GM12865 (cell line): ENCODE measurements at places on chromosomes 6 and 20.

DNA sequence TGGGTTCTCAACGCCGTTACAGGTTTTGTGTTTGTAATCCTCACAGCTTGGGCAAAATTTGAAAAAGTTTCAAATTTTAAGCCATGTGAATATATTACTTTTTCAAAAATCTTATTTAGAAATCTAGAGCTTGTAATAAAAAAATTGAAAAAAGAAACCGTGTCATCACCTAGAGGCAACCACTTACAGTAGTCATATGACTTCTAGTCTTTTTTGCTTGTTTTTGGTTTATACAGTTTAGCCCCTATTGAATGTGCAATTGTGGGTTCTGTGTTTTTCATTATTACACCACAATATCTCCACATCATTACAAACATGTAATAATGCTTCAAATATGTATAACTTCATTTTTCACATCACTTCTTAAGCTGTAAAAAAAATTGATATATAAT lies 888 bp downstream of the DYNLRB1 start:
- no peak for DNase-seq

- DNase-seq = no peak
Observed at GRCh38 chr20:63417097-63417737, 55.2 kb downstream of the KCNQ2 start.

- no peak for DNase-seq
Observed at GRCh38 chr6:4164117-4164442, 28.7 kb upstream of the ECI2 start.

DNA sequence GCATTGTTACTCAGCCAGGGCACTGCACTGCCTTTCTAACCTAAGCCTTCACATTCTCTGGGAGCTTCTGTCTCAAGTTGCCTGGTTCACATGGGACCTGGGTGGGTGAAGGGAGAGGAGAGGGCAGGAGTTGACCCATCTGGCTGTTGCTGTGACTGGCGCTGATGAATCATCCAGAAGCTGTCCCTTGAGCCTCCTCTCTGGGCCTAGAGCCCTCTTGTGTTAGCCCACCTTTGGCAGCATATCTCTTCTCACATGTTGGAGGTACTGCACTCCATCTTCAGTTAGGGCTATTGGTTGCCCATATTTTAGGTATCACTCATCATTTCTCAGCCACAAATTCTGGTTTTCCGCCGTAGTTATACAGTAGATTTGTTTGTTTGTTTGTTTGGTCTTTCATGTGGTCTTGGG lies 19.8 kb downstream of the XRN2 start:
- no peak for DNase-seq

GRCh38 chr20:42595625-42596024 lies 594.1 kb downstream of the PTPRT start:
- no peak for DNase-seq

DNA sequence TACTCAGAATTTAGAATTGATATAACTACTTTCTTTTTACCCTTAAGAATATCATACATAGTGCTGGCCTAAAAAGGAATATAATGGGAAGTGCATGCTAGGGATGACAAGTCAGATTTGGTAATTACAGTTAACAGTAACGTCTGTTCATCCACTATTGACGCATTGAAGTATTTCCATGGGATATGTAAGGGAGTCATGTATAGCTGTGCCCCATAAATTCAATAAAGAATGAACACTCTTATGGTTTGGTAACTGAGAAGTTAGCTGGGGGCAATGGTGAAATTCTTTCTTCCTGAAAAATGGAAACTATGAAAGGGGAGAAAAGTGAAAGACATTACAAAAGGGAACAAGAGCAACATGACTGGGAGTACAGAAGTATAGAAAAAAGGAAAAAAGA lies 2.6 kb upstream of the COL19A1 start:
- DNase-seq = no peak

DNA sequence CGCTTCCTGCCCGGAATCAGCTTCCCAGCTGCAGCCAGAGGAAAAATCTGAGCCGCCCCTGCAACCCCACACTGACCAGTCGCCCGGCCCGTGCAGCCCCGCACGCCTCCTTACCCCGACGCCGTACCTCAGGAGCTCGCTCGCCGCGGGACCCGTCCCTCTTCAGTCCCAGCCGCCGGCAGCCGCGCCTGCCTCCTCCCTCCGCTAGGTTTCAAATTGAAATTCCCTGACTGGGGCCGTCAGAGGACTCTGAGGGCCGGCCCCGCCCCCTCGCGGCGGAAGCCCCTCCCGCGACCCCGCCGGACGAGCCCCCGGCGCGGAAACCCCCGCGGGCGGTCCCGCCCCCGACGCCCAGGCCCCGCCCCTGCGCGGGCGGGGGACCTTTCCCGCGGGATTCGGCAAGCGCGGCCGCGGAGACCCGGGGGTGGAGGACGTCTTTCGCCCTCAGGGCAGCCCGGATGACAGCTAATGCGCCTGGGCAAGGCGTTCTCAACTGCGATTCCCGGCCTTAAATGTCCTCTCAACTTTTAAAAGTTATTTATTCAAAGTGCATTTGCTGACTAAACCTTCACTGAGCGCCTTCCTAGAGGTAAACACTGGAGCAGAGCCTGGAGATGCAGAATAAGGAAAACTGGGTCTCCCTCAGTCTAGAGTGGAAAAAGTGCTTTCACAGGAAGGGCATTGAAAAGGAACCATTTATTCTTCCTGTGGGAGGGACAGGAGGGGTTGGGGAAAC lies at the start of gene EPB41L2:
Gene EPB41L2, minus strand, starts transcription at position 218 of the 736 bp plus-strand sequence. CDS start 106,760 bp downstream, outside the sequence.
- peak; percentile 91 for DNase-seq

- no peak for DNase-seq
Observed at GRCh38 chr20:10824750-10825500, 151.1 kb upstream of the JAG1 start.

GRCh38 chr6:156957931-156958547 lies 180.9 kb downstream of the ARID1B start:
- peak; percentile 27 for DNase-seq

GRCh38 chr6:24274441-24275083 lies 83.3 kb downstream of the DCDC2 start:
- DNase-seq = no peak

DNA sequence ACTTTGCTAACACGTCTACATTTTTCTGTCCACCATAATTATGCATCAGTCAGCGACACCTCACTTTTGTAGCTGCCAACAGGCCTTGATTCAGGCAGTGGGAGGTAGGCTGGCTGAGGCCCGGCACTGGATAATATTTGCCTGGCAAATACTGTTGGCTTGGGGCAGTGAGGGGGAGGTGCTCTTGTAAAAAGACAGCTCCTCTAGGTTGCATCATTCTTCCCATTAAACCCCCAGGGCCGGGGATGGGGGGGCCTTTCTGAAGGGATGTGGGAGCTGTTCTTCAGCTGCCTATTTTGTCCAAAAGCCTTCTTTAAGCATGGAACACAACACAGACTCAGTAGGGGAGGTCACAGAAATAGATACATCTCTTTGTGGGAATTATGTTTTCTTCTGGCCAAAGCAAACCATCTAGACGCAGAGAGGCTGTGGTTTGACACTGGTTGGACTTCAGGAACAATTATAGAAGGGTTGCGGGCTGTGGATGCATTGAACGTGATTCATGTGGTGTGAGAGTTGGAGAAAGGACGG lies 338.3 kb upstream of the NT5E start:
- no peak for DNase-seq

GRCh38 chr20:42212391-42212790 lies 594.2 kb upstream of the CHD6 start:
- DNase-seq = no peak

DNA sequence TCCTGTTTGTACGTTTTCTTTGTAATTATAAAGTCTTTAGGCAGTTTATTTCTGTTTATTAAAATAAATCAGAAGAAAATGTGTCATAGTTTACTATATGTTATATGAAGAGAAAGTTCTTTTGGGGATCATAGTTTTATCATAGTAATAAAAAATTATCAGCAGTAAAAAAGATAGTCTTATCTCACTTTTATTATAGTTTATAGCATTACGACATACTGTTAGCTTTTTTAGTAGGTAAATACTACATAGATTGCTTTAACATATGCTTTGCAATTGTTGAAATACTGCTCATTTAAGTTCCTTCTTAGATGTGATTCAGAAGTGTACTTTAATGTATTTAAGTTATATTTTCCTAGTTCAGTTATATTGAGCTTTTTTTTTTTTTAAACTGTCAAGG lies 13.9 kb downstream of the QKI start:
- DNase-seq = no peak

DNA sequence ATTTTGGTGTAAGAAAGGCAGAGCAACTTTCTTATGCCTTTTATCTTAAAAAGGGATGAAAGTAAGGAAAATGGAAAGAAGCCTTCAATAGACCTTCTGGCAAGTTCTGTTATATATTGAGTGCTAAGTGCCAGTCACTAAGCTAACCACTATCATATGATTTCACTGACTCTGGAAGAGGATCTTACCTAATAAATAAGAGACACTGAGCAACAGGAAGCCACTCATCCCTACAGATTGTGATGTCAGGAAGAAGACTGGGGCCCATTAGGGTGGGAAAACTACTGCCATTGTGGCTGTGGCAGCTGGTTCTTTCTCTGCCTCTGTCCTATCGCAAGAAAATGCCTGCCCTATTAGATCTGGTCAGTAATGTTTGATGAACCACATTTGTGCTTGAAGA lies 89.6 kb downstream of the AIG1 start:
- DNase-seq = no peak

DNA sequence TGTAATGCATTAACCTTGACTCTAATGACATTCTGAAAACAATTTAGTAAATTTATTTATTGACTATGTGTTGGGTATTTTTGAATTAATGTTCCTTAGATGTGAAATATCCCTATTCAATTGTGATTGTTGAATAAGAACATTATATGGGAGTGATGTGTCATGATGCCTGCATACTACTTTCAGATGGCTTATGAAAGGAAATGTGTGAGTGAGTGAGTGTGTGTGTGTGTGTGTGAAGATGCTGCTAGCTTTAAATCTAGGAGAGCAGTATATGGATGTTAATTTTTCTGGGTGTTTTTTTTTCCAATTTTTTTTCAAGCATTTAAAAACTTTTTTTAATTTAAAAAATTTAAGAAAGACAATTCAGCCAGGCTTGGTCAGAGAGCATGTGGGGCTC lies 32.5 kb upstream of the NT5E start:
- no peak for DNase-seq

DNA sequence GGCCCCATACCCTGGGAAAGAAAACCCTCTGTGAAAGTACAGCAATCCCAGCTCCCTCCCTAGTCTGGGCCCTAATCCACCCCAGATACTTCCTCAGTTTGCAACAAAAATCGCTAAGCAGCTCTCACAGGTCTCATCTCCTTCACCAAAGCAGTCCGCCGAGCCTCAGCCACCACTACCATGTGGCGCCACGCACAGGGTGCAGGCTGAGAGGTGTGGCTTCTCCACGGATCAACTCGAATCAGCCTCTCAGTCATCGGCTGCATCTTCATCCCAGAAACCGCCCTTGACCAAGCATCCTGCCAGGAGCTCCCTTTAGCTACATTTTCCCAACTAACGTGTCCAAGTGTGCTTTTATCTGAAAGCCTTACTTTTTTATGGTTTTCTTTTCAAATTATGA lies 50.7 kb downstream of the ANKRD60 start:
- no peak for DNase-seq

DNA sequence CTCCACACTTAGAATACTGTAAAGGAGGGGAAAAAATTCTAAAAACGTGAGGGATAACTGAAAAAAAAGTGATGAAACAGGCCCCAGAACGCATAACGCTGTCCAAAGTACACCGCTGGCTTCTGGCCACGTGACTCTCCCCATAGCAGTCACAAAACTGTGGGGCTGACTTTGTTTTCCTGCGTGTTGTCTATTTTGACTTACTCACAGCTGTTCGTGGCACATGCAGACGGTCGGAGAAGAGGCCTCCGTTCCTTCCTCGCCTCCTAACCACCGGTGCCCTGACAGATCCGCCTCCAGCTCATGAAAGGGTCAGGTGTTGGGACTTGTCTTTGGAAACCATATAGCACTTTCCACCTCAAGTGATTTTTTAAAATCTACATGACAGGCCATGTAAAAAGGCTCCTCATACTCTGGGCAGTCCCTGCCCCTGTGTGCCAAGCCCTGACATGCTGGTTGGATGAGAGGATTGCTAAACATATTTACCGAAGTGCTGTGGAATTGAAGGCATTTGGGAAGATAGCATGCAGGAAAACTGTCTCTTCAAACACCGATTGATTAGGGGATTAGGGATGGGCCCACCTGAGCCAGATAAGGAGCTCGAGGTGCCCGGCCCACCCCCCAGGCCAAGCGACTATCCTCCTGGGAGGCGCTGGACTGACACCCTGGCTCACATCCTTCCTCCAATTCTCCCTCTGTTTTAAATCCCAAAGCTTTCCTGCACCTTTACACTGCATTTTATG lies 54.8 kb downstream of the DACT2 start:
- DNase-seq = no peak

DNA sequence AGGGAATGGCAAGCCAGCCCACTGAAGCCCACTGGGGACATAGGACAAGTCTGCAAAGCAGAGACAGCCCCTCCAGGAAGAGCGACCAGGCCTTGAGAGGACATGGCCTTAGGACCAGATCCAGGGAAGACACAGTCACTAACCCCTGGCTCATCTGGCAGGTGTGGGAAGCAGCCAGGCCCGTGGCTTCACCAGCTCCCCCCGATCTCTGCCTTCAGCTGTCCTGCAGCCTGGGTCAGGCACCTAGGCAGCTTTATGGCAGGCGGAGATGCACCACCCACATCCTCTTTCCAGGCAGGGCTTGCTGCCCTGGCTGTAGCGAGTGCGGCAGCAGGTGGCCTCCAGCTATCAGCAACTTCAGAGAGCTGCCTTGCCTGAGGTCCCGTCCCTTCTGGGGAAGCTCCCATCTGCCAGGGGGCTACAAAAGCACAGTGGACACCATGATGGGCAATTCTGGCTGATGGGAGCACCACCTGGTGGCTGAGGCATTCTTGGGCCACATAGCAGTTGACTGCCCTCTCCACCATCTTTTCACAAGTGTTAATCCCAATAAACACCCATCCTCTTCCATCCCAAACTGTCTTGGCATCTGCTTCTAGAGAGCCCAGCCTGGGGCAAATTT lies 85.8 kb downstream of the DZANK1 start:
- DNase-seq = no peak
